ENCODE measurements at places on chromosomes 12 and 14.

GRCh38 chr12:65818454-65819382, 5.6 kb upstream of the HMGA2 start:
- DNase-seq, result no peak

DNA sequence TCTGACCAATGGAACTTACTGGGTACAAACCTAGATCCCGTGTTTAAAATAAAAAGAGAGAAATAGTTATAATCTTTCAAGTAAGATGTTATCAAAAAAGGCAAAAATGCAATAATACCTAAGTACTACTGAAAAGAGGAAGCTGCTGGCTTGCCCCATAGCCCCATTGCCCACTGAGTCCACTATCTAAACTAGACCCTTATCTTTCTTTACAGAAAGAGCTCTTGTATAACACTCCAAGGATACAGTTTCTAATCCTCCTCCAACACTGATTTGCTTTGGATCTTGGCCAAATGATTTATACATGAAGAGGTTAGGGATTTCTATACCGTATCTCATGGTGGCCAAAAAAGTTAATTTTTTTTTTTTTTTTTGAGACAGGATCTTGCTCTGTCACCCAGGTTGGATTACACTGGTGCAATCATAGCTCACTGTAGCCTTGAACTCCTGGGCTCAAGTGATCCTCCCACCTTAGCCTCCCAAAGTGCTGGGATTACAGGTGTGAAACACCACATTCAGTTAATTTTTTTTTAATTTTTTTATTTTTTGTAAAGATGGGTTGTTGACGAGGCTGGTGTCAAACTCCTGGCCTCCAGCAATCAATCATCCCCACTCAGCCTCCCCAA, 2.6 kb downstream of the GXYLT1 start:
- DNase-seq, result no peak

GRCh38 chr14:104316121-104316722, 177.8 kb downstream of the KIF26A start:
- DNase-seq, result no peak

DNA sequence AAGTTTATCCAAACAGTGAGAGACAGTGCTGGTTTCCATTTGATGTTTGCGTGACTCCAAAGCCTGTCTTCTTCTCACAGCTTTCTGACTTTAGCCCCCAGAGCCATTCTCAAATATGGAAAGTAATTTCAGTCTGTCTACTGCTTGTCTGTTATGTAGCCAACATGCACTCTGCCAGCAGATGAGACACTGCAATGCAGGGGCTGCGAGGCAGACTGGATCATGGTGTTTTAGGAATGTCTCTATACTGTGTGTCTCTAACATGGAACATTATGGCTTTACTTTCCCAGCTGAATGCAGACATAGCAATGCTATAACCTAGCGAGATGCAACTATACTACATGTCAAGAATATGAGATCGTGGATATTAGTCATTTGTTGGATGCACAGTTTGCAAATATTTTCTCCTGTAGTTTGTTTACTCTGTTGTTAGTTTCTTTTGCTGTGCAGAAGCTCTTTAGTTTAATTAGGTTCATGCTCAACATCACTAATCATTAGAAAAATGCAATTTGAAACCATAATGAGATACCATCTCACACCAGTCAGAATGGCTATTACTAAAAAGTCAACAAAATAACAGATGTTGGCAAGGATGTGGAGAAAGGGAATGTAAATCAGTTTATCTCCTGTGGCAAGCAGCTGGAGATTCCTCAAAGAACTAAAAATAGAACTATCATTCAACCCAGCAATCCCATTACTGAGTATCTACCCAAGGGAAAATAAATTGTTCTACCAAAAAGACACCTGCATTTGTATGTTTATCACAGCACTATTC, 235.8 kb upstream of the TMTC1 start:
- no peak for DNase-seq

GRCh38 chr12:56152756-56153677, 630 bp downstream of the MYL6B start:
- DNase-seq, result no peak

DNA sequence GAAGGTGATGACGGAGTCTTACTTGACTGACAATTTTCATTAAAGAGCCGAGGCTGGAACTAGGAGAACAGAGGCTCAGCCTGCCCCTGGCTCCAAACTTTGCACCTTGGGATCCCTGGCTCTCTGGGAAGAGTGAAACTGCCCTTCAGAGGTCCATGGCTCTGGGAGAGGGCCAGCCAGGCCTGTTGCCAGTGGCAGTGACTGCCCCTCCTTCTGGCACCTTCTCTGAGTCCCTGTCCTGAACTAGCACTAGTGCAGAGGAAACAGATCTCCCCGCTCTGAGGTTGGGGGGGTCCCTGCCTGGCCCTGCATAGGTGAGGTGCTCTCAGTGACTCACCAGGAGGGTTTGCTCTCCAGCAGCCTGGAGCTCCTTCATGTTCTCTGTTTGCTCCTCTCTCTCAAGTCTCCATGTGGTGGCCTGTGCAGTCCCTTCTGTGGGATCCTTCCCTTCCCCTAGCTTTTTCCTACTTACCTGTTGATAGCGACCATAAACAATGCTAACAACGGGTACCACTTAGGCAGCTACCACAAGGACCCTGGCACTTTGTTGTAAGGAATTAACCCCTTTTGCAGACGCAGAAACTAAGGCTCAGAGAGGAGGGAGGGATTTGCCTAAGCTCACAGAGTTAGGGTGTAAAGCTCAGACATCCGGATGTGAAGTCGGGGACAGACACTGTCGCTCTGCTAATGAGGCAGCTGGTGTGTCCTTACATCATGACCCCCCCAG, 22.4 kb downstream of the FAM222A start:
- DNase-seq, result no peak

- no peak for DNase-seq
Observed at GRCh38 chr12:97182769-97183168, 275.7 kb downstream of the NEDD1 start.

DNA sequence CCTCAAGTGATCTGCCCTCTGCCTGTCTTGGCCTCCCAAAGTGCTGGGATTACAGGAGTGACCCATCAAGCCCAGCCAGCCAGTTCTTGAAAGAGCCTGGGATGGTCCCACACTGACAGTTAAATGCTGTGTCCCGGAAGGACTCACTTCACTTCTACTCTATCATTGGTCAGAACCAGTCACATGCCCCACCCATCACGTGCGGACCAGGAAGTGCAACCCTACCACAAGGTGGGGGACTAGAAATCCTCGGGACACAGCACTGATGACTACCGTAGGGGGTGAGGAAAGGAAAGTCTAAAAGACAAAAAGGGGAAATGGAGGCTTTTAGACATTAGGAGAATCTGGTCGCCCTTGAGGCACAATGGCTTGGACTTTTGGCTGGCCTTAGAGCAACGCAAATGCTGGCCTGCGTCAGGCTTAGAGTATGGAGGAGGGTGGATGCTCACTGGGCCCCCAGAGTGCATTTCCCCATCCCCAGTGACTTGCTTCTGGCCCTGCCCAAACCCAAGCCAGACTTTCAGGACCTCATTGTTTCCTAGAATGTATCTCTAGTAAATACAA, 207.7 kb downstream of the TTC8 start:
- no peak for DNase-seq

- no peak for DNase-seq
Observed at GRCh38 chr12:18849080-18849479, 111.2 kb downstream of the CAPZA3 start.

GRCh38 chr14:64932231-64932630, 10.3 kb downstream of the GPX2 start:
- no peak for DNase-seq

GRCh38 chr12:120138366-120138765, 21.8 kb upstream of the RAB35 start:
- no peak for DNase-seq
